ENCODE measurements at places on chromosomes 4 and X.
A peak's percentile ranks its signal among the peaks of the same experiment; 100 is the strongest.

- peak; percentile 16 for DNase-seq
These were observed 341.2 kb downstream of the TECRL start for GRCh38 chr4:64068096-64068495.

- no peak for DNase-seq
These were observed 131.8 kb upstream of the VCX start for GRCh38 chrX:7711167-7711566.

GRCh38 chrX:13194291-13195103 is 125.4 kb downstream of the ATXN3L start:
- no peak for DNase-seq

DNA sequence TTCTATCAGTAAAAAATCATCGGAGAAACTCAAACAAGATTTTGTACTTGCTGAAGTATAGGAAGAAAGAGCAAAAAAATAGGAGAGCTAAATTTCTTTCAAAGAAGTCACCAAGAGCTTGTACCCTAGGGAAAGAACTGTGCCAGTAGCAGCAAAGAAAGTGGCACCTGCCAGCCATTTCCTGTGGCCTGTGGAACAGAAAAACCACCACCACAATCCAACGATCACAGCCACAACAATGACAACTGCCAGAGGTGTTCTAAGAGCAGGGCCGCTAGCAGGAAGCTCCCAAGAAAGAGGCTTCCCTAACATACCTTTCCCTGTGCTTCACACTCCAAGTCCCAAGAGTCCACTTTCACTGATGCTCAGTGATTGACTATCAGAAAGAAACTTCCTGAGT is 266.1 kb upstream of the GPC4 start:
- no peak for DNase-seq

DNA sequence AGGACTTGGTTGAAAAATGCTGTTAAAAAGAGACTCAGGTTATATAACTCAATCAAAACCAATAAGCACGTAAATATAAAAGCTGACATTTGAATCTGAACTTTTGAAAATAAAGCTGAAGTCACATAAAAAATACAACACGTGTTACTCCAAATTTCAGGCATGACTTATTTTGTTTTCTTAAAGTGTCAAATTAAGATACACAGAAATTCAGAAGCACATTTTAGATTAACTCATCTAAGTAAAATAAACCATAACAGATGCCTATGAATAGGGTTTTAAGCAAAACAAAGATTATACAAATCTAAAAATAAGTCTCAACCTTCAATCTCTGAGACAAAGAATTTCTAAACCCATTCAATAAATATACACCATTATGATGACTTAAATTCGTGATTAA is 124.8 kb downstream of the ANTXR2 start:
- no peak for DNase-seq

All from hepatocyte (in vitro differentiated cells).